CD4-positive, alpha-beta T cell treated with Interleukin-1 beta for 1 hour (primary cell): ENCODE measurements at places on chromosomes 7 and 10.

GRCh38 chr7:93211228-93211818 is 14.9 kb downstream of the HEPACAM2 start:
- no peak for DNase-seq

GRCh38 chr10:70320751-70321150 is 36.9 kb upstream of the NPFFR1 start:
- no peak for DNase-seq

GRCh38 chr7:29063236-29063635 is 83.1 kb downstream of the CPVL start:
- DNase-seq, result no peak

DNA sequence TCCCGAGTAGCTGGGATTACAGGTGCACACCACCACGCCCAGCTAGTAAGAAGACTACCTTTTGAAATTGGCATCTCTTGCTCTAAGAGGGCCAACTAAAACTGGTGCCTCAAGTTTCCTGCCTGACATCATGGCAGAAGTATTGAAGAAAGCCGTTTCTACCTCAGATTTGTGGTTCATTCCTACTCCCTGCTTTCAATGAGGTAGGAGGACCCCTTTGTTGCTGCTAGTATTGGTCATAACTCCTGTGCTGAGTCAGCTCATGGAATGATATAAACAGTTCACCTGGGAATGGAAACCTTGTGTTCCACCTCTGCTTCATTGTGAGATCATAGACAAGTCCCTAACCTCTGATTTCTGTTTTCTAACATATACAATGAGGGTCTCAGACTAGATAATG is 82.8 kb downstream of the CDK6 start:
- no peak for DNase-seq
